ENCODE measurements at places on chromosomes 6 and 20.
A peak's percentile ranks its signal among the peaks of the same experiment; 100 is the strongest.

DNA sequence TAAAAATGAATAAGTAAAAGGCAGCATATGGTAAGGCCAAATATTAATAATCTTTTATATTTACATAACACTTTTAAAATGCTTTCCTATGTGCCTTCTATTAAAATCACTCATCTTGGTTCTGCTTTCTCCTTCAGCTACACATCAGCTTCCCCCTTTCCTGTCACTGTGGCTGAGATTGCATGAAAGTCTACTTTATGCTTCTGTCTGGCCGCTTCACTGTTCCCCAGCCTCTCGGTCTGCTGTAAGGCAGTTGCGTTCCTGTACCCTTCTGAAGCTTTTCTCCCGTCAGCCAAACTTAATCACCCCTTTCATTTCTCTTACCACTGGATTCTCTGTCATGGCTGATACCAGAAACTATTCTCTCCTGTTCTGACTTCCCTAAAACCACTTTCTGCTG lies 34.6 kb downstream of the SOX4 start:
- DNase-seq: no peak

DNA sequence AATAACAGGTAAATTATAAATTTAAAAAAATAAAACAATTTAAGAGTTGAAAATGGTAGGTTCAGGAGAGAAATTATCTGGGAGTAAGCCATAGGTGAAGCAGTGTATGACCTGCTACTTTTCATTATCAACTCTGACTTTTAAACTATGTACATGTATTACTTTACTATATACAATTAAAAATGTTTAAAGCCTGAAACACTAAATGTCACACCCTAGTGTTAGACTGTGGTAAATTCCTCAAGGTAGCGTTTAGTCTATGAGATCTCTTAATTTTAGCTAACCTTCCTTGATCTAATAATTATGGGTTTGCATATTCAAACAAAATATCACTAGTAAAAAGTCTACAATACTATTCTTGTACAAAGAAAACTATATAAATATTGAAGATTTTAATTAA lies 22.3 kb upstream of the TBC1D32 start:
- DNase-seq: no peak

DNA sequence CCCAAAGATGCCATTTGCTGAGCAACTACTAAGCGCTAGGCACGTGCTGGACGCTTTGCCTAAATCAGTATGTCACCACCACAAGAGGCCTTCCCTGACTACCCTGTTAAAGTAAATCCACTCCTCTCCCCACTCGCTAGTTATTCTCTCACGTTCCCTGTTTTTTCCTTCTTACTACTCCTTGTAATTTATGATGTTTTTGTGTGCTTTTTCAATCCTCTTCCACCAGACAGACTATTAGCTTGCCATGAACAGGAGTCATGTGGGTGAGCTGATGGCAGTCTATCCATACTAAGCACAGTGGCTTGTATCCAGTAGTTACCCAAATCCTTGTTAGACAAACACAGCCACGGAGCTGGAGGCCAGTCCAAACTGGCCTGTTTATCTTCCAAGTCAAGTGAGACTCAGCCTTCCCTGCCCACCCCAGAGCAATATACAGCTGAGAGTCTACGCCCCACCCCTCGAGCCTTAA lies 41.2 kb downstream of the C6orf132 start:
- peak; percentile 12 for DNase-seq

- DNase-seq: no peak
These were observed 5.8 kb upstream of the PACSIN1 start for GRCh38 chr6:34459899-34460593.

DNA sequence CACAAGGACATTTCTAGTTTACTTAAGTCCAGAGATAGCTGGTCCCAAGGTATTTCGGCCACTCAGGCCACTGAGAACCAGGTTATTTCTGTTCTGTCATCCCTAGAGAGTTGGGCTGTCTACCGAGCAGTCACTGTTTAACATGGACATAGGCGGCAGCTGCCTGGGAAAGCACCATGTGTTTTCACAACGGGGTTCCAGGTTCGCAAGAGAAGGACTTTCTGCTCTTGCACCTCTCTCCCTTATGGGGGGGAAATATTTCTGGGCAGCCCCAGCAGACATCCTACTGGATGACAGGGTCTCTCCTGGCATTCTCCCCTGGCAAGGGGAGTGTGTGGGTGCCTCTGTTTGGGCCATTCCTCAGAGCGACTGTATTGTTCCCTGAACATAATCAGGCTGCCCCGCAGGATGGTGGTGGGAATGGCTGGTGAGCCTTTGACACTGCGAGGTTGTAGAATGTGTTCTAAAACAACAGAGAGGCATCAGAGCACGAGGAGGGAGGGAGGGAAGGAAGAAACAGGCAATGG lies 64.4 kb upstream of the DUSP22 start:
- no peak for DNase-seq

GRCh38 chr6:72419966-72420365 lies 201.9 kb upstream of the KCNQ5 start:
- no peak for DNase-seq

DNA sequence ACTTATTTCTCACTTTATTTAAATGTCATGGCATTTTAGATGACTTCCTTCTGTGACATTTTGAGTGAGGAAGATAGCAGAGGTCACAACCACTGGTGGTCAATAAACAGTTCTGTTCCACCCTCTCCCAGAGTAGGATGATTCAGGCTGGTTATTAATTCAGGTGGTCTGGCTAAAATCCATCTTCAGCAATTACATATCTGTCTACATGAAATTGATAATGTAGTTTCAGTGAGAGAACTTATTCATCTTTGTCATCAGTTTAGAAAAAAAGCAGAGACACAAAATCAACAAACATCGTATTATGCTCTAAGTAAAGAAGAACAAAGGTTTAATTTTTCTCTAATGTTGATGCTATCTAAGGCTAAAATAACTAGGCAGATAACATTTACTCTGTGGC lies 525.5 kb downstream of the TENT5A start:
- DNase-seq: no peak

DNA sequence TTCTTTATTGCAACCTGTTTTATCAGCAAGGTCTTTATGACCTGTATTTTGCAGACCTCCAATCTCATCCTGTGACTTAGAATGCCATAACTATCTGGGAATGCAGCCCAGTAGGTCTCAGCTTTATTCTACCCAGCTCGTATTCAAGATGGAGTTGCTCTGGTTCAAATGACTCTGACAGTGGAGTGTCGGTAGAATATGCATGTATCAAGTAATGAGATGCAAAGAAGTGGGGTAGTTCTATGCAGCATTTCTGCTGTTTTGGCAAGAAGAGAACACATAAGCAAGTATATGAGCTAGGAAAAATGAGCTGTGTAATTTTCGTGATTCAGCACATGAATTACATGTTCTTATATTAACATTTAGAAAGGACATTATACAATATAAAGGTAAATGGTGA lies 185.9 kb downstream of the DOK5 start:
- no peak for DNase-seq

GRCh38 chr6:113104951-113105350 lies 752.2 kb upstream of the MARCKS start:
- no peak for DNase-seq

- DNase-seq: peak; percentile 85
These were observed 188.3 kb upstream of the AGPAT4 start for GRCh38 chr6:161462148-161462547.
